ENCODE measurements at places on chromosomes 7 and 10. TPM values are rescaled to one million over a fixed set of nuclear protein-coding genes. Genes with fewer than 3 reads are reported as not detected.

The PSD gene
- 11.7 TPM for total RNA-seq

- peak; percentile 16 for DNase-seq
Measured at GRCh38 chr7:52017802-52018679, 701.4 kb upstream of the COBL start.

DNA sequence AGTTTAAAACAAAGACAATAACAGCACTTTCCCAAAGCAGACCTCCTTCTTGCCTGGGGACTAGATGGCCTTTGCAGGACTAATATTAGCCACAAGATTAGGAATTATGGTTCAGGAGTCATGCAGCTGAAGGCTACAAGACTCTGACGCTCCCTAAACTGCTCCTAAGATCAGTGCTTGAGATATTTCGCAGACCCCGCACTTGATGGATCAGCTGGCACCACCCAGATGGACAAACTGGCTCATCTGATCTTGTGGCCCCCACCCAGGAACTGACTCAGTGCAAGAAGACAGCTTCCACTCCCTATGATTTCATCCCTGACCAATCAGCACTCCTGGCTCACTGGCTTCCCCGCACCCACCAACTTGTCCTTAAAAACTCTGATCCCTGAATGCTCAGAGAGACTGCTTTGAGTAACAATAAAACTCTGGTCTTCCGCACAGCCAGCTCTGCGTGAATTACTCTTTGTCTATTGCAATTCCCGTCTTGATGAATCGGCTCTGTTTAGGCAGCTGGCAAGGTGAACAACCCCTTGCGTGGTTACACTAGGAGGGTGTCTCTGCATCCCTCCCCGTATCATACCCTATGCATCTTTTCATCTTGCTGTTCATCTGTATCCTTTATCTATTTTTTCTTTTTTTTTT lies 26.9 kb upstream of the NRBF2 start:
- no peak for DNase-seq

- no peak for DNase-seq
Measured at GRCh38 chr10:22344781-22345300, 455 bp upstream of the SPAG6 start.

GRCh38 chr7:77820967-77821366 lies 22.4 kb downstream of the PHTF2 start:
- DNase-seq = no peak

- no peak for DNase-seq
Measured at GRCh38 chr10:20013991-20014750, 197.9 kb downstream of the PLXDC2 start.

DNA sequence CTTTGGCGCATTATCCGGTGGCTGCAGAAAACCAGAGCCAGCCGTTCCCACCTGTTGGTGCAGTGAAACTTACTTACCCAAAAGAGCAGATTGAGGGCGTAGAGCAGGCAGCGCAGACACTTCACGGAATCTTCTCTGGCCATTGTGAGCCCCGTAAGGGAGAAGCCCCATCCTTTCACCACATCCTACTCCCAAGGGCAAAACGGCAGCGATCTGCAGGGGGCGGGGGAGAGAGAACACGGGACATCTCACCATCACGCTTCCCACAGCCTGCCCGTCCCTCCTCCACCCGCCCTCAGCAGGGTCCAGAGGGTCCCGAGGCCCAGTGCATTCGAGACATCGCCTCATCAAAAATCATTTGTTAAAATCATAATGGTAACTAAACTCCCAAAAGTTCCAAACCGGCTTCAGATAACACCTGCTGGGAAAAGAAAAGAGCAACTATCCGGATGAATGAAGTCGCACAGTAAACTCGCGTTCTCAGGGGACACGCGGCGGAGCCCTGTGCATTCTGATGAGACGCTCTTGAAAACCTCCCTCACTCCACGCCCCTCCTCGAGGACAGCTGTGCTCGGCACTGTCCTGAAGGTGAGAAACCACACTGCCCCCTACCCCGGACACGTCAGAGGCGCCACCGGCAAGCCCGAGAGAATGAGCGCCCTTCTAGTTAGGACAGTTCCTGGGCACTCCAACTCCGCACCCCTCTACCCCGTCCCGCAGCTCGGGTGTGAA lies 1.2 kb downstream of the TSPAN12 start:
- peak; percentile 17 for DNase-seq

GRCh38 chr7:155797262-155798250 lies 14.7 kb downstream of the SHH start:
- no peak for DNase-seq
